Breast epithelium (tissue), 4 donors: ENCODE measurements at places on chromosomes 13 and 19. TPM values are rescaled to one million over a fixed set of nuclear protein-coding genes. Genes with fewer than 3 reads are reported as not detected.

INTS6 gene
- 50.5 TPM for total RNA-seq

ERICH6B gene
- not detected for total RNA-seq

DNA sequence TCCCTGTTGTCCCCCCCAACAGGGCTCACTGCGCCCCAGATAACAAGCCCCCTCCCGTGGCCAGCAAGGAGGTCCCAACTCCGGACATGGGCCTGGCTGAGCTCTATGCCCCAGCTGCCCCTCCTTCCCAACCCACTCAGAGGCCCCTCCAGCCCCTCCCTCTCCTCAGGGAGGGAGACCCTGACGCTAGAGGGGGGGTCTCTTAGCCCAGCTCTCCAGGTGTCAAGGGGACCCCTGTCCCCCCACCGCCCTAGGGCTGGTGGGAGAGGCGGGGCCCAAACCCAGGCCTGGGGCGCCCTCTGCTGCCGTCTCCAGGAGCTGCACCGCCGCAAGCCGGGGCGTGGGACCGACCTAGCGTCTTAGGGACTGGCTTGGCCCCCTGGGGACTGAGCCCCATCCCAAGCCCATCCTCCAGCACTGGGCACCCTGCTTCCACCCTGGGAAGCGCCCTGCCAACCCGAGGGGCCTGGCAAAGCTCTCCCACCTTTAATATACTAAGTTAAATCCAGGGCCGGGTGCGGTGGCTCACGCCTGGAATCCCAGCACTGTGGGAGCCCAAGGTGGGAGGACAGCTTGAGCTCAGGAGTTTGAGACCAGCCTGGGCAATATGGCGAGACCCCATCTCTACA lies 1.4 kb downstream of the GRIN3B start:
- no peak for DNase-seq

MAMSTR gene
- total RNA-seq = 1.9 TPM

GRCh38 chr19:47512183-47512947 lies 2.5 kb downstream of the NAPA start:
- DNase-seq = no peak

- DNase-seq = no peak
Observed at GRCh38 chr19:21065336-21065735, 16.7 kb upstream of the ZNF714 start.

PTPRH gene
- total RNA-seq = 10.2 TPM

- no peak for DNase-seq
Observed at GRCh38 chr19:4755459-4755858, 31.8 kb upstream of the DPP9 start.

DNA sequence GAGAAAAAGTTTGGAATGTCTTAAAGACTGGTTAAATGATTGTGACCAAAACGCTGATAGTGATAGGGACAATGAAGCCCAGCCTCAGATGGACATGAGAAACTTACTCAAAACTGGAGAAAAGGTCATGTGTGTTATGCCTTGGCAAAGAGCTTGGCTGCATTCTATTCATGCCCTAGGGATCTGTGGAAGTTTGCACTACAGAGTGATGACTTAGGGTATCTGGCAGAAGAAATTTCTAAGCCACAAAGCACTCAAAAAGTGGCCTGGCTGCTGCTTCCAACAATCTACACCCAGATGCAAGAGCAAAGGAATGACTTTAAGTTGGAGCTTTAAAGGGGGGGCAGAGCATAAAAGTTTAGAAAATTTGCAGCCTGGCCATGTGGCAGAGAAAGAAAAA lies 521.3 kb downstream of the UQCRFS1 start:
- DNase-seq = no peak

GRCh38 chr19:14400951-14401431 lies 18.1 kb downstream of the DDX39A start:
- no peak for DNase-seq

SERP2 gene
- 2.6 TPM for total RNA-seq

DNA sequence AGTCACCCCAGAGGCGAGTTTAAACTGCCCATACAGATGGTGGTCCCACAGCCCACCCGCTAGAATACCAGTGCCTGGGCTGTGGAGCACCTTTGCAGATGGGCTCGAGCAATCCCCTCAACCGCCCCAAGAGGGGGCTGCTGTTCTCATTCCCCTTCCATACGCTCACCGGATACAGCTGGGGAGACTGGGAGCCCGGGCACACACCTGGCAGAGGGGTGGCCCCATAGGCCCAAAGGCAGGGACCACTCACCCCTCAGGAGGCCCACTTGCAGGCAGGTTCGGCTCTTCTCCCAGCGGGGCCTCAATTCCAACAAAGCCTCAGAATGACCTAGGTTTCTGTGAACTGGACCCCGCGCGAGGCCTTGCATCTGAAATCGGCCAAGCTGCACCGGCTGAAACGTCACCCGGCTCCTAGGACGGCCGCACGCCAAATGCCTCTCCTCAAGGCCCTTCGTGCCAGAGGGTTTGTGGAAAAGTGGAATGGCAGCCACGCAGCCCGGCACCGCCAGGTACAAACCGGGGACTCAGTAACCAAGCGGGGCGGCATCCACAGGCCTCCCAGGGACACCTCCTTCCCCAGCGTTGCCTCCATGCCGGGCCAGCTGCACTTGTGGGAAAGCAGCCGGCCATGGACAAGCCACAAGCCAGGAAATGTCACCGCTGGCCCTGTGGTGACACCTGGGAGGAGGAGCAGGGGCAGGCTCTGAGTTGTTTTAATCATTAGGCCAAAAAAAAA lies 18.7 kb downstream of the MLLT1 start:
- no peak for DNase-seq

GRCh38 chr19:53908935-53909415 lies at the start of gene CACNG7:
Gene CACNG7, plus strand, starts transcription at chr19:53909278. Its CDS starts 3,554 bp downstream, at chr19:53912832.
- DNase-seq = no peak

STX10 gene
- total RNA-seq = 75.2 TPM

DNA sequence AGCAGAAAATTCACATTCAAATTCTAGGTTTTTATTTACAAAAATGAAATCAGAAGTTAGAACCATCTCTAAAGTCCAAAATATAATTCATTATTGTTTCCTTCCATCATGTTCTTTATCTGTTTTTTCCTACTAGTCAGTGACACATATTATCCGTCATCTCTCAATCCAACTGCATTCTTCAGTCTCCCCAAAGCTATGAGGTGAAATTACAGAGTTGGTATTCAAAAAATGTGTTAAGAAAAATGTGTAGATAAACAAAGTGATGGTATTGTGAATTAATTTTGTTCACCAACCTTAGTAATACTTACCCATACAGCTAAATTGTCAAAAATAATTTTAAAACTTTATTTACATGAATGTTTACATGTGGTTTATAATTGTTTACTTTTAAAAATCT lies 448.7 kb upstream of the MIR17HG start:
- DNase-seq = no peak

SPPL2B gene
- total RNA-seq = 61.2 TPM

- no peak for DNase-seq
Observed at GRCh38 chr13:79445968-79446645, 34.8 kb upstream of the NDFIP2 start.

DNA sequence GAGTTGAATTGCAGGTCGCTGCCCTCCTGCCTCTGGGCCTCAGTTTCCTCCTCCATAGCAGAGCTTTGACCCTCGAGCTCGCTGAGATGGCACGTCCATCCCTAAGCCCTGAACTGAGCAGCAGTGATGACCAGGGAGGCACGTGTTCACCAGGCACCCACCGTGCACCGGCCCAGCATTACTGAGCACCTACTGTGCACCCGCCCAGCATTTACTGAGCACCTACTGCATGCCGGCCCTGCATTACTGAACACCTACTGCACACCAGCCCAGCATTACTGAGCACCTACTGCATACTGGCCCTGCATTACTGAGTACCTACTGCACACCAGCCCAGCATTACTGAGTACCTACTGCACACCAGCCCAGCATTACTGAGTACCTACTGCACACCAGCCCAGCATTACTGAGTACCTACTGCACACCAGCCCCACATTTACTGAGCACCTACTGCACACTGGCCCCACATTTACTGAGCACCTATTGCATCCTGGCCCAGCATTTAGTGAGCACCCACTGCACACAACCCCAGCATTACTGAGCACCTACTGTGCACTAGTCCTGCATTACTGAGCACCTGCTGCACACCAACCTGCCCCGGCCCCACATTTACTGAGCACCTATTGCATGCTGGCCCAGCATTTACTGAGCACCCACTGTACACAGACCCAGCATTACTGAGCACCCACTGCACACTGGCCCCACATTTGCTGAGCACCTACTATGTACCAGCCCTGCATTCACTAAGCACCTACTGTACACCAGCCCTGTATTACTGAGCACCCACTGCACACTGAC lies 6.3 kb downstream of the TPGS1 start:
- no peak for DNase-seq

DNA sequence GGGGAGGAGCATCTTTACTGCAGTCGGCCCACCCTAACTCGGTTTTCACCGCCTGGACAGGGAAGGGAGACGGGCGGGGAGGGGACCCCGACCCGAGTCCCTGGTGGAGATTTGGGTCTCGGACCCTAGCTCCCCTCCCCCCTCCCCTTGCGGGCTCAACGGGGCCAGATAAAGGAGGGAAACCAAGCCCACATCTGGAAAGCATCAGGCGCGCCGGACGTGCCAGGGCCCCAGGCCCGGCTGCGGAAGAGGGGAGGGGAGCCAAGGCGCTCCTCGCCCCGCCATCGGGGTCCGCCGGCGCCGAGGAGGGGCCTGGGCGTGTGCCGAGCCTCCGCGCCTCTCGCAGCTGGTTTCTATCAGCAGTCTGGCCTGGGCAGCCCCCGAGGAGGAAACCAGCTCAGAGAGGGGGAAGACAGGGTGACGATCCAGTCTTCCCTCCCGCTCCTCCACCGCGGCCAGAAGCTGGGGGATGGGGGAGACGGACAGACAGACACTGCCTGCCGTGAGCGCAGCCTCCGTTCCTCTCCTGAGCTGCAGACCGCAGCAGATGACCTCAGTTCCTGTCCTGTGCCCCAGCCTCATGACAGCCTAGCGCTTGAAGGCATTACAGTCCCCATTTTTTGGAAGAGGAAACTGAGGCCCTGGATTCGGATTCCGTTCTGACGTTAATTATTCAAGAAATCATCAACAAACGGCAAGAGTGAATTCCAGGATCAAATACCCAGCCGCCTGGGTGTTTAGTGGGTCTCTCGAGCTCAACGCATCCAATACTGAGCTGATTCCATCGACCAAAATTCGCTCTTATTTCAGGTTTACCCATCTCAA lies 3.6 kb upstream of the GNG8 start:
- DNase-seq = no peak
